ENCODE measurements at places on chromosomes 5 and 9.

DNA sequence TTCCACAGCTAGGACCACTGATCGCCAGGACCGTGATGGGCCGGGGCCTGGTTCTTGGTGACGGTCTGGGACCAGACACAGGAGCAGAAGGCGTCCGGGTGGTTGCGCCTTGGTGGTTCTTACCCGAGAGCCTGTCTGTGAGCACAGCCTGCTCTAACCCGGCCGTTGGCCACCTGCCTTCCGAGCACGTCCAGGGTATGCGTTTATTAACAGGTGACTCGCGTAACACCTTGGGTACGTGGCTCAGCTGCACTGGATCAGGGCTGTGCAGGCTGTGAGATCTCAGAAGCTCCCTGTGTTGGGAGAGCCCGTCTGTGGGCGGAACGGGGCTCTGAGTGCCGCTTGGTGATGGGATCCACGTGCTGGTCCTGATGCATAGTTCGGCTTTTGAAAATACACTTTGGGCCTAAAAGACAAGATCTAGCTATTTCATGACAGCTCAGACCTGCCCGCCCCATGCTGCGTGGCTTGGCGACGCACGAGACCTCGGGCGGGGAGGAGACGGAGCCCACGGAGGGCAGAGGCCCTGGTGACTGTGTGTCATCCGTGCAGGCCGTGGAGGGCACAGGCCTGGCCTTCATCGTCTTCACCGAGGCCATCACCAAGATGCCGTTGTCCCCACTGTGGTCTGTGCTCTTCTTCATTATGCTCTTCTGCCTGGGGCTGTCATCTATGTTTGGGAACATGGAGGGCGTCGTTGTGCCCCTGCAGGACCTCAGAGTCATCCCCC lies 6.7 kb upstream of the SLC6A18 start:
- DNase-seq: no peak

GRCh38 chr5:28344836-28345433 lies 1306.5 kb upstream of the CDH9 start:
- DNase-seq: peak; percentile 62

GRCh38 chr5:56717253-56717987 lies 97.9 kb upstream of the MAP3K1 start:
- DNase-seq: no peak

GRCh38 chr9:137892424-137893191 lies 15.0 kb downstream of the CACNA1B start:
- peak; percentile 8 for DNase-seq

GRCh38 chr5:124980163-124980941 lies 233.9 kb upstream of the ZNF608 start:
- DNase-seq: no peak

DNA sequence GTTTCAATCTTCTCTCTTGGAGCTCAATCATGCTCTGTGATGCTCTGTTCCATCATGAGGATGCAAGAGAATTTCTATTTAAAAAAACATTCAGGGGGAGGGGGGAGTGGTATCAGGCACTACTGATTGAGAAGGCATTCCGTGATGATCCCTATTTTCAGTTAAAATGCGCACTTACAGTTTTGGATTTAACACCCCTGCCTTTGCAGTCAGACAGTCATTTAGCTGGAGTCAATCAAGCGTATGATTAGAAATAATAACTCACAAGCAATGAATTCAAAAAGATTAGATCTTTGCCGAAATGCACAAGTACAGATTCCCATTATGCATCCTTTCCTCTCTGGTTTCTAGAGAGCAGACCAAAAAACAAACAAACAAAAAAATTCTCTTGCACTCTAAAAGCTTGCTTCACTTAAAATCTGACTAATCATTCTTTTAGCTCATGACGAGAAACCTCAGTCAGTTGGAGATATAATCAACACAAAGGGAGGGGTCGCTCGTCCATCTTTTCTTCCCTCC lies 55.4 kb downstream of the EFNA5 start:
- DNase-seq: no peak

DNA sequence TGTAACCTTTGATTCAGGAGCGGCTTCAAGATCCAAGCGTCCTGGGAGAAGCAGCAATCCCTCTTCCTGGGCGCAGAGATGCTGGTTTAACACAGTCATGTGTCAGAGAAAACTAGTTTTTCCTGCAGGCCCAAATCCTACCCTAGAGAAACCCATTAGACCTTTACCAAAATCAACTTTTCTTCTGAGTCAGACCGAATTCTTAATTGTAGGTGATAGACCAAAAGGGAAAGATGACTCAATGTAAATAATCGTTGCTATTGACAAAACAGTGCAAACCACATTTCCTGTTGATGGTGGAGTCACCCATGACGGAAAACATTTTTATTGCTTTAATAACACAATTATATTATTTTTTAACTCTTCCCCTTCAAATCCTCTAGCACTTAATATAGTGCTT lies 40.1 kb downstream of the SLC1A1 start:
- no peak for DNase-seq

DNA sequence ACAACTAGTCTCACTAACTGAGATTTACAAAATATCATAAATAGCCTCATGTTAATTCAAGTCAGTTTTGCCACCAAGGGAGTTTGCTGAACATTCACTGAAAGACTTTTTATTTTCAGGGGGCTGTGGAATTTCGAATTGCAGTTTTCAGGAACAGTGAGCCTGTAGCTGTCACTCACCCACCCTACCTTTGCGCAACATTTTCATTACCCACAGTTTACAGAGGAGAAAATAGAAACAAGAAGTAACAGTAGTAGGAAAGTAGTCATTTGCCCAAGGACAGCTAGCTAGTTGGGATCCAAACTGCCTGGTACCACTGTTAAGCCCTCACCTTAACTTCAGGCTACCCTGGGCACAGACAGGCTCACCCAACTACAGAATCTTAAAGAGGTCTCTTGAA lies 154.1 kb downstream of the ADAMTS12 start:
- DNase-seq: no peak

DNA sequence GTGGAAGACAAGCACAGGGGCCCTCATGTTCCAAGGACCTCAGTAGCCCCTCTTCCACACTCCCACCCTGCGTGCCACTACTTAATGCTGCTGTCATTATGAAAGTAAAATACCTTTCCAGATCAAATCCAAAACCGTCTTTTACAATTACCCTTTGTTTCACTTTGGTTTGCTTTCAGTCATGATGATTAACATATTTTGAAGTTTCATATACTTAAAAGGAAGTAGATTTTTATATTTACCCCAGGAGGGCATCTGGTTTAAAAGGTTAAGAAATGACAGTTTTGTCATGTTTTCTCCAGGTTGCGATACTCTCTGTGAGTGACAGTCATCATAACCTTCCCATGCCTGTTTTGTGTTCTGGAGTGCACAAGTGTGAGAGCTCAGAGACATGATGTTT lies 13.5 kb upstream of the MAP1B start:
- DNase-seq: no peak

- no peak for DNase-seq
Measured at GRCh38 chr9:98481676-98482075, 226.2 kb upstream of the TBC1D2 start.

DNA sequence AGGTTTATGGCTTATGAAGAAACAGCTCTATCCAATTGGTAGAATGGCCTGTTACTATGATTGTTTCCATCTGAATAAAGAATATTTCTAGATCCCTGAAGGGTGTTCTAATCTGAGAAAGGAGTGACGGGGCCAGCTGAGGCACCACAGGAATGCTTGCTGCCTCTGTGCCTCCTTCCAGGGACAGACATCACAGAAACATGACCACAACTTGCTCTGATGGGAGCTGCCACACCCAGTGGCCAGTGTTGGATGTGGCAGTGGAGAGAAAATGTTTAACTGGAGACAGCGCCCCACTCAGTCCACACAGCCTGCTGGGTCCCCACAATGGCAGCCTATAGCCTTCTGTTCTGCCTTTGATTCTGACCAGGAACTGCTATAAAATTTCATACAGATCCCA lies 38.6 kb upstream of the TESK1 start:
- DNase-seq: no peak

DNA sequence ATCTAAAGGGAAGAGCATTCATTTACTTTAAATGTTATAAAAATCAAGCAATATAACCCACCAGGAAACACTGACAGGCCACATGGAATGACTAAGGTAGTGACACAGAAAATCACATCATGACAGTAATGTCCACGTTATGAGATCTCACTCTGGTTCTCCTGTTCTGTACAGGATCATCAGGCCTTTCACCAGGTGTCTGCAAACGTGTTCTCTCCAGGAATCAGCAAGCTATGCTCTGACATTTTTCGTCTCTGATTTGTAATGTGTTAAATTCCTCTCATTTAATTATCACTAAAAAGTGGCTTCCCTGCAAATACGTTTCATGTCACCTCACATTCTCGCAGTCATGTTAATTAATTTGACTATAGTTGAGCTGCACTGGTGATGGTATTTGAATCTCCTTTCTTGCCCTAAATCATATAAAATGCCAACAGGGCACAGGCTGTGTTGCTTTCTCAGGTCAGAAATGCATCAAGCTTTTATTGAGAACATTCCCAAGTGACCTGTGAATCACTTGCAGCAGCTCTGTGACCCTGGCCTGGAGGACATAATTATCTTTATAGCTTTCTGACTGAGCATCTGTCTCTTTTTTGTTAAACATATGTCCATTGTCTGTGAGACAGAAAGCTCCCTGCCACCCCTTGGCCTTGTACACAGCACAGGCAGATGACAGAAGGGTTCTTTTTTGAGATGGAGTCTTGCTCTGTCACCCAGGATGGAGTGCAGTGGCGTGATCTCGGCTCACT lies 196.2 kb downstream of the DIRAS2 start:
- peak; percentile 28 for DNase-seq

- DNase-seq: peak; percentile 77
Measured at GRCh38 chr5:34656001-34656699, at the start of gene RAI14. Gene RAI14, plus strand, starts transcription at chr5:34656328. Its CDS starts 30,592 bp downstream, at chr5:34686920.

- peak; percentile 45 for DNase-seq
Measured at GRCh38 chr9:108991479-108991878, 21.8 kb downstream of the CTNNAL1 start.

- DNase-seq: no peak
Measured at GRCh38 chr5:139685886-139686285, 37.7 kb downstream of the CXXC5 start.

DNA sequence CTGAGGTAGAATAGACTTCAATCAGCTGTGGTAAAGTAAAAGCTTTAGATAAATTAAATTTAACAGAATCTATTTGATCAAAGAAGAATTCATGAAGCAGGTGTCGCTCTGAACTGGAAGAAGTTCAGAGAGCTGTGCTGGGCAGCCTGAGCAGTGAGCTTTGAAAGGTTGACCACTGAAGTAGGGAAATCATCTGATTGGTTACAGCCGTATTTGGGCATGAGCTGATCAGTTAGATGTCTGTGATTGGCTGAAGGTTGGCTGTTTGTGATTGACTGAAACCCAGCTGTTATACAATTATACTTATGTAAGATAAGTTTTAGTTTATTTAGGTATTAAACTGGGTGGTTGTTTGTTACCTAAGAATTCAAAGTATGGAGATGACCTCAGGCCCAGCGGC lies 1174.6 kb downstream of the CDH9 start:
- DNase-seq: no peak

- DNase-seq: no peak
Measured at GRCh38 chr5:154220625-154221024, 30.1 kb downstream of the GALNT10 start.

- DNase-seq: no peak
Measured at GRCh38 chr5:124702525-124702924, 43.9 kb downstream of the ZNF608 start.

GRCh38 chr9:71058660-71059059 lies 62.8 kb downstream of the TRPM3 start:
- DNase-seq: no peak

GRCh38 chr5:137450759-137451158 lies 48.4 kb downstream of the SPOCK1 start:
- DNase-seq: no peak

GRCh38 chr9:110911659-110912418 lies 126.4 kb downstream of the LPAR1 start:
- no peak for DNase-seq

GRCh38 chr5:90700299-90700698 lies 141.7 kb downstream of the ADGRV1 start:
- DNase-seq: no peak

GRCh38 chr5:143017541-143017940 lies 247.4 kb downstream of the ARHGAP26 start:
- DNase-seq: no peak

DNA sequence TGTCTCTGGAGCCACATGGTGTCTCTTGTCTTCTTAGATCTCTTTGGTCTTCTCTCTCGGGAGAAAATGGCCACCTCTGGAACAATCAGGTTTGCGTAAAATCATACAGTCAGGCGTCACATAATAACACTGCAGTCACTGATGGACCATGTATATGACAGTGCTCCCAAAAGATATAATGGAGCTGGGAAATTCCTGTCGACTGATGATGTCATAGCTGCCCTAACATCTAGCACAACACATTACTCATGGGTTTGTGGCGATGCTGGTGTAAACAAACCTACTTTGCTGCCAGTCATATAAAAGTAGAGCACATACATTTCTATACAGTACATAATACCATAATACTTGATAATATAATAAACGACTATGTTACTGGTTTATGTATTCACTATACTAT lies 30.1 kb upstream of the RAI14 start:
- DNase-seq: no peak

DNA sequence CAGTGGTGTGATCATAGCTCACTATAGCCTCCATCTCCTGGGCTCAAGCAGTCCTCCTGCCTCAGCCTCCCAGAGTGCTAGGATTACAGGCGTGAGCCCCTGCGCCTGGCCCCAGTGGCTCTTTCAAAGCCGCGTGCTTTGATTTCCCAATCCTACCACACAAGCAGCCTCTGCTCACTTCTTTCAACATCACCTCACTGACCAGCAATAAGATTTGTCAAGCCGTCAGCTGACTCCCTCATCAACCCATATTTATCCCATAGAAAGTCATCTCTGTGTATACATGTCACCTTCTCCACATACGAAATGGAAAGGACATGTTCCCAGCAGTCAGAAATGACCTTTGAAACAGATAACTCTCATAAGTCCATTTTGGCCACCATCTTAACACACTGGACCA lies 26.0 kb downstream of the SLC31A2 start:
- DNase-seq: no peak

GRCh38 chr5:19920761-19921160 lies 67.2 kb downstream of the CDH18 start:
- no peak for DNase-seq

GRCh38 chr5:141870871-141871270 lies 7.3 kb downstream of the PCDH1 start:
- DNase-seq: no peak

- peak; percentile 72 for DNase-seq
Measured at GRCh38 chr5:14263699-14264098, 120.6 kb downstream of the TRIO start.

GRCh38 chr9:136521537-136521936 lies 24.3 kb downstream of the NOTCH1 start:
- no peak for DNase-seq

GRCh38 chr5:142974409-142974808 lies 204.2 kb downstream of the ARHGAP26 start:
- DNase-seq: no peak

DNA sequence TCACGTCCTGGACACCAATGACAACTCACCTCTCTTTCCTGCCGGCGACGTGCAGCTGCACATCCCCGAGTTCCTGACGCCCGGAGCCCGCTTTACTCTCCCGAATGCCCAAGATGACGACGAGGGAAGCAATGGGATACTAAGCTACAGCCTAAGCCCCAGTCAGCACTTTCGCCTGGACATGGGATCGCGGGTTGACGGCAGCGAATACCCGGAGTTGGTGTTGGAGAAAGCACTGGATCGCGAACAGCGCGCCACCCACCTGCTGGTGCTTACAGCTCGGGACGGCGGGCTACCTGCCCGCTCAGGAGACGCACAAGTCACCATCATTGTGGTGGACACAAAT lies 1.1 kb downstream of the PCDHAC1 start:
- peak; percentile 10 for DNase-seq

Measured in NCI-H524 (cell line).